Body of pancreas (tissue), 4 donors: ENCODE measurements at places on chromosomes 1 and 21. TPM values are rescaled to one million over a fixed set of nuclear protein-coding genes. Genes with fewer than 3 reads are reported as not detected.

The SPATA45 gene
- total RNA-seq, result not detected

The SPATA1 gene
- under 0.01 TPM for total RNA-seq

DNA sequence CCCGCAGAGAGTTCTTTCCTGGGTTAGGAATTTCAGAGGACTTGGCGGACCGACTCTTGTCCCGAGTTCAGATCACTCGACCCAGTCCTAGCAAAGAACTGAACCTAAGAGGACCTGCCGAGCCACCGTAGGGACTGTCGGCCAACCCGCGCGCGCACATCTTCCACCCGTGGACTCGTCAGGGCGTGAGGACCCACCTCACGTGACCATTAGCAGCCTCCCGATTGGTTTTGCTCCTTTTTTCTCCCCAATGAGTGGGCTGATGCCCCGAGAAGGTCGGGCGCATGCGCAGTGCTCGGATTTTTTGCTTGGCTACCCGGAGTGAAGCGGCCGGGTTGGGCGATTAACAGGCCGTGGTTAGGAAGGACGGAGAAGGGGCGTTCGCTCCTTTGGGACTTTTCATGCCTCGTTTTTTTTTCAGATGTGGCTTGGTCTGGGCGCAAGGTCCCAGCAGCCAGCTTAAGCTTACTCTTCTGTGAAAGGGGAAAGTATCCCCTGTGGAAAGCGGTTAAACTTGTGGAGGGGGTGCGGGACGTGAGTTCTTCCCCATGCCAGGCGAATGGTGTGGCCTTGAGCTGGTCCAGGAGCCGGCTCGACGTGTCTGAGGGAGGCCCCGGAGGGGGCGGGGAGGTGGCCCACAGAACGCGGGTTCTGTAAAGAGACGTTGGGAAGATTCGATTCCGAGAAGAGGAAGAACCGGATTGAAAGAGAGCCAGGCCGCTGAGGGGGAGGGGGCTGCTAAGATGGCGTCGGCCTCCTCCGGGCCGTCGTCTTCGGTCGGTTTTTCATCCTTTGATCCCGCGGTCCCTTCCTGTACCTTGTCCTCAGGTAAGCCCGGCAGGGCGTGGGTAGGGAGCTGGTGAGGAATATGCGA lies at the start of gene PIP5K1A:
Gene PIP5K1A (plus strand): TSS at position 299 of the 874 bp plus-strand sequence. CDS start 445 bp downstream, at position 744.
- H3K27me3 ChIP-seq, result no peaks in the 10 kb centered on the region
- H3K4me3 ChIP-seq, result peak within 1 kb of the TSS; percentile 57
- no peaks in the 10 kb centered on the region for H3K36me3 ChIP-seq
- peak within 1 kb of the TSS; percentile 90 for H3K27ac ChIP-seq
- peak; percentile 98 for DNase-seq

DNA sequence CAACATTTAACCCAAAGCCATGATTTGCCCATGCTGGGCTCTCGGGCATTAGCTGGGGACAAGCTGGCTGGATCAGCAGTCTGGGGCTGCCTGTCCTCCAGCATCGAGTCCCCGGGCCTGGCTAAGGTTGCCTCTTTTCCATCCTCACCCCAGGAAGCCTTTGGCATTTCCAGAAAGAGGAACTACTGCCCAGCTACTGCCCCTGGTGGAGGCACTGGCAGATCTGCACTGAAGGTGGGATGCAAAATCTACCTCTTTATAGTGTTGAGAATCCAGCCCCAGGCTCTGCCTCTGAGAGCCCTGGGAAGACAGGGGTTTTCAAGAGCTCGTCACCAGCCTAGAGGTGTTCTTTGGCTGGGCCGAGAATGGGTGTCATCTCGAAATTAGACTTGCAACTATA lies 635.9 kb downstream of the MATN1 start:
- H3K27me3 ChIP-seq, result no peaks in the 10 kb centered on the region
- H3K4me3 ChIP-seq, result no peak overlapping the region

GRCh38 chr1:47894410-47895278 lies 102.5 kb downstream of the TRABD2B start:
- H3K4me1 ChIP-seq, result no peaks in the 10 kb centered on the region
- H3K27ac ChIP-seq, result no peak overlapping the region
- H3K4me3 ChIP-seq, result no peak overlapping the region

DNA sequence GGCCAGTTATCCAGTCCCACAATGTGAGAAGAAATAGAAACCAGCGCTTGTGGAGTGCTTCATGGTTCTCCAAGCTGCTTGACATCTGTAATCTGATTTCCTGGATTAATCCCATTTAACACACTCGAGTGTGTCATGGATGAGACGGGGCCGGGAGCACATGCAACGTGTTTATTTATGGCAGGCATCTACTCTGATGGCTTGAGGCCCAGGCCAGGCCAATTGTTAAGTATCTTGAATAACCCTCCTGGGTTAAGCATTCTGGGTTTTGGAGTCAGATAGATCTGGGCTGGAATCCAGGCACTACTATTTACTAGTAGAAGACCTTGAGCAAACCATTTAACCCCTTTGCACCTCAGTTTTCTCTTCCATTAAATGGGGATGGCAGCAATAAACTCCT lies 37.5 kb upstream of the LAPTM5 start:
- H3K4me3 ChIP-seq, result no peak overlapping the region
- no peak overlapping the region for H3K27ac ChIP-seq
- DNase-seq, result no peak
- H3K36me3 ChIP-seq, result no peaks in the 10 kb centered on the region
- no peaks in the 10 kb centered on the region for H3K27me3 ChIP-seq

DNA sequence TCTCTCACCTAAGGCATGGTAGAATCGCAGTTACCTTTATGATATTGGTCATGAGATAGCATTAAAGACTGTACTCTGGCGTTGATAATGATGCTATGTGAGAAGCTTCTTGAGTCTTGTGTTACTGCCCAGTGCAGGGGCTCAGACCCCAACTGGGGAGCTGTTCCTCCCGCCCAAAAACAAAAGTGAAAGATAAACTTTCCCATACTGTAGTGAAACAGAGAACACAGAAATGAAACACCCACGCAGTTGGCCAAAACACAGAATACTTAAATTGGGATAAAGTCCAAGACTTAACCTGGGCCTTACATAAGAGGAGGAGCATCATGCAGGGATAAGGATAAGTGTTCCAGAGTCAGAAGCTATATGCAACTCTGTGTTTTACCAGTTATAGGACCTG lies 130.6 kb downstream of the HHIPL2 start:
- DNase-seq, result no peak
- no peak overlapping the region for H3K4me3 ChIP-seq
- H3K36me3 ChIP-seq, result no peaks in the 10 kb centered on the region
- H3K27me3 ChIP-seq, result no peaks in the 10 kb centered on the region
- H3K27ac ChIP-seq, result no peak overlapping the region
- H3K4me1 ChIP-seq, result no peaks in the 10 kb centered on the region

The ITLN2 gene
- total RNA-seq, result not detected

GRCh38 chr1:208584167-208584755 lies 340.1 kb upstream of the PLXNA2 start:
- no peaks in the 10 kb centered on the region for H3K4me1 ChIP-seq
- no peaks in the 10 kb centered on the region for H3K27me3 ChIP-seq
- no peak overlapping the region for H3K4me3 ChIP-seq
- no peak for DNase-seq
- H3K36me3 ChIP-seq, result no peaks in the 10 kb centered on the region
